ENCODE measurements at places on chromosomes 4 and X. TPM values are rescaled to one million over a fixed set of nuclear protein-coding genes. Genes with fewer than 3 reads are reported as not detected.

Gene FAM184B
- 0.05 TPM for total RNA-seq

GRCh38 chr4:10587697-10588096 is 96.9 kb downstream of the CLNK start:
- no peaks in the 10 kb centered on the region for H3K27me3 ChIP-seq
- peaks cover 27% of the 10 kb centered on the region for H3K4me1 ChIP-seq
- H3K36me3 ChIP-seq, result no peaks in the 10 kb centered on the region
- no peak for DNase-seq
- no peak overlapping the region for H3K4me3 ChIP-seq
- no peak overlapping the region for H3K27ac ChIP-seq

GRCh38 chr4:12712648-12713339 is 771.3 kb downstream of the RAB28 start:
- H3K27ac ChIP-seq, result no peak overlapping the region
- DNase-seq, result no peak
- H3K4me1 ChIP-seq, result no peaks in the 10 kb centered on the region
- peaks cover under 1% of the 10 kb centered on the region for H3K27me3 ChIP-seq
- H3K36me3 ChIP-seq, result no peaks in the 10 kb centered on the region

GRCh38 chrX:138771047-138771446 is 59.5 kb upstream of the FGF13 start:
- no peak overlapping the region for H3K27ac ChIP-seq
- H3K36me3 ChIP-seq, result no peaks in the 10 kb centered on the region
- DNase-seq, result no peak
- no peaks in the 10 kb centered on the region for H3K4me1 ChIP-seq
- H3K4me3 ChIP-seq, result no peak overlapping the region

GRCh38 chr4:4870576-4871241 is 11.2 kb downstream of the MSX1 start:
- H3K36me3 ChIP-seq, result no peaks in the 10 kb centered on the region
- peaks cover 70% of the 10 kb centered on the region for H3K27me3 ChIP-seq
- DNase-seq, result no peak
- H3K4me3 ChIP-seq, result no peak overlapping the region
- H3K27ac ChIP-seq, result no peak overlapping the region
- peaks cover 27% of the 10 kb centered on the region for H3K4me1 ChIP-seq

- no peaks in the 10 kb centered on the region for H3K27me3 ChIP-seq
- no peak overlapping the region for H3K4me3 ChIP-seq
Observed at GRCh38 chrX:49082271-49082871, 2.7 kb upstream of the WDR45 start.

Gene RHOH
- 183 TPM for total RNA-seq

Gene MSN
- 352 TPM for total RNA-seq

GRCh38 chr4:151908734-151909497 is 148.1 kb upstream of the GATB start:
- H3K27ac ChIP-seq, result no peak overlapping the region
- H3K27me3 ChIP-seq, result no peaks in the 10 kb centered on the region
- H3K4me1 ChIP-seq, result peaks cover 6% of the 10 kb centered on the region
- H3K36me3 ChIP-seq, result no peaks in the 10 kb centered on the region

Gene NIPAL1
- total RNA-seq, result 0.73 TPM

Gene CWH43
- not detected for total RNA-seq

DNA sequence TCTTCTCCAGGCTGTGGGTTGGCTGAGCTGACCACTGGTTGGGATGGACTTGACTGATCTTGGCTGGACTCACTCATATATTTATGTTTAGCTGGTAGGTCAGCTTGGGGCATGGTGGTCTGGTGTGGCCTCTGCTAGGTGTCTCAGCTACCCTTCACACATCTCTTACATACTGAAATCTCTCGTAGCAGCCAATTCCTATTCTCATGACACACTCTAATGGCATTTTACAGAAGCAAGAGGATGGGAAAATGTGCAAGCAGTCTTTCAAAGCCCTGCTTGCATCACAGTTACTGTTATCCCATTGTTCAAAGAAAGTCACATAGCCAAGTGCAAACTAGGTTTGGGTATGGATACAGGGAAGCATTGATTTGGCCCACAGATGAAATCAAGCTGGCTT is 55.5 kb upstream of the PCDH18 start:
- DNase-seq, result no peak
- H3K4me3 ChIP-seq, result no peak overlapping the region
- H3K27me3 ChIP-seq, result no peaks in the 10 kb centered on the region
- no peaks in the 10 kb centered on the region for H3K36me3 ChIP-seq
- no peaks in the 10 kb centered on the region for H3K4me1 ChIP-seq

GRCh38 chr4:146638786-146639505 is at the start of gene POU4F2:
POU4F2 (plus strand) TSS chr4:146638893; CDS start chr4:146639141, 248 bp downstream.
- H3K27ac ChIP-seq, result no peak within 1 kb of the TSS
- H3K4me3 ChIP-seq, result peak within 1 kb of the TSS; percentile 17
- H3K36me3 ChIP-seq, result no peaks in the 10 kb centered on the region
- H3K4me1 ChIP-seq, result peaks cover 13% of the 10 kb centered on the region

- H3K4me3 ChIP-seq, result no peak overlapping the region
- peaks cover 10% of the 10 kb centered on the region for H3K4me1 ChIP-seq
- no peak overlapping the region for H3K27ac ChIP-seq
- DNase-seq, result no peak
Observed at GRCh38 chr4:37847311-37847884, 20.9 kb downstream of the PGM2 start.

DNA sequence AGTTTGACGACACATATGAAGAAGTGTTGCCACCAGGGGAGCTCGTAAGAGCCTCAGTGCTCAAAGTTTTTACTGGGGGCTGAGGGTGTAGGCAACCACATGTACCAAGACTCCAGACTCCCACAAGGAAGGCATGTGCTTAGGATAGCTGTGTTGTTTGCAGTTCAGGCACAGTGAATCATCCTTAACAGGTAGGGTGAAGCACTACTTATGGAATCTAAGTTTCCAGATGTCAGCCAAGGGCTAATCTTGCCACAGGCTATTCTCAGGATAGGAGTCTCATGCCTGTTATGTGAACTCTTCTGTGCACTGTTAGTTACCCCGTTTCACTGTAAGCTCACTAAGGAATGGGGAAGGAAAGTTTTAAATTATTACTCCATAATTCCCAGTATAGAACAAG is 202.6 kb downstream of the TMA16 start:
- H3K27me3 ChIP-seq, result peaks cover 5% of the 10 kb centered on the region
- H3K36me3 ChIP-seq, result no peaks in the 10 kb centered on the region
- H3K4me1 ChIP-seq, result no peaks in the 10 kb centered on the region
- no peak overlapping the region for H3K27ac ChIP-seq

DNA sequence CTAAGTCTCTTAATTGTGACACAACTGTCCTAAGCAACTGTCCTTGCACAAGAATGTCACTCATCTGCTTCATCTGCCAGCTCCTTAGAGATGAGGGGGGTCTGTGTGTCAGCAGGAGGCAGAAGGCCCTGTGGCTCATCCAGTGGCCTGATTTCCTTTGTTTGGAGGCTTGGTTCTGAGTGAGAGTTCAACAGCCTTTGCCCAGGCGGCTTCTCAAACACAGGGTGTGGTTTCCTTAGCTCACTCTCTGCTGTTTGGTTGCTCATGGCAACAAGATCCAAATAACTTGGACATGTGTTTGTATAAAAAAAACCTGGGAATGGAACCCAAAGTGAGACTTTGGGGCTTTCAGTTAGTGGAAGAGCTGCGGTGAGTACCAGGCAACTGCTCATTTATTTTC is 46.6 kb downstream of the MAP7D3 start:
- H3K27me3 ChIP-seq, result no peaks in the 10 kb centered on the region
- no peak overlapping the region for H3K27ac ChIP-seq
- no peaks in the 10 kb centered on the region for H3K36me3 ChIP-seq
- peaks cover 14% of the 10 kb centered on the region for H3K4me1 ChIP-seq
- DNase-seq, result no peak
- no peak overlapping the region for H3K4me3 ChIP-seq

Gene NHSL2
- 0.29 TPM for total RNA-seq

- DNase-seq, result no peak
- no peak overlapping the region for H3K27ac ChIP-seq
- no peaks in the 10 kb centered on the region for H3K27me3 ChIP-seq
- peaks cover 17% of the 10 kb centered on the region for H3K4me1 ChIP-seq
Observed at GRCh38 chrX:118207831-118208453, 91.3 kb upstream of the KLHL13 start.

DNA sequence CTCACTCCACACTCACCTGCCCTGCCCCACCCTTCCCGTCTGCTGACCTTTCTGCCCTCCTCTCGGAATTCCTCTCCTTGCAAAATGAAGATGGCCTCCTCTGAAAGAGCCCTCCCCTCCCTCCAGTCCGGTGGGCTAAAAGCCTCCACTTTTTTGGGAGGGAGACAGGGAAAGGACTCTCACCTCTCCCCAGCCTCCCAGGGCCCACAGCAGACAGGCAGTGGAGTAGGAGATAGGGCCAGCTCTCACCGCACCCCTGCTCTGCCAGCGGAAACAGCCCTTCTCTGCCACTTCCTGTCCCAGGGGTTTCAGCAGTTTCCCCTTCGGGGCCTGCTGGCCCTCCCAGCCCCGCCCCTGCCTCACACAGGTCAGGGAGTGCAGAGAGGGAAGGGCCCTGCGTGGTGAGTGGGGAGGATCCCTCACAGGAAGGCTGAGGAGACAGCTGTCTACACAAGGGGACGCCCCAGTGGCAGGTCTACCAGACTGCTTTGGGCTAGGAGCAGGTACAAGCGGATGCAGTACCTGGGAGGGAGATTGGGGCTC is 18.2 kb downstream of the ELF4 start:
- H3K27ac ChIP-seq, result peak overlapping the region; percentile 94
- H3K4me1 ChIP-seq, result peaks cover 61% of the 10 kb centered on the region
- DNase-seq, result peak; percentile 56
- H3K27me3 ChIP-seq, result no peaks in the 10 kb centered on the region

Gene CXorf49
- not detected for total RNA-seq

DNA sequence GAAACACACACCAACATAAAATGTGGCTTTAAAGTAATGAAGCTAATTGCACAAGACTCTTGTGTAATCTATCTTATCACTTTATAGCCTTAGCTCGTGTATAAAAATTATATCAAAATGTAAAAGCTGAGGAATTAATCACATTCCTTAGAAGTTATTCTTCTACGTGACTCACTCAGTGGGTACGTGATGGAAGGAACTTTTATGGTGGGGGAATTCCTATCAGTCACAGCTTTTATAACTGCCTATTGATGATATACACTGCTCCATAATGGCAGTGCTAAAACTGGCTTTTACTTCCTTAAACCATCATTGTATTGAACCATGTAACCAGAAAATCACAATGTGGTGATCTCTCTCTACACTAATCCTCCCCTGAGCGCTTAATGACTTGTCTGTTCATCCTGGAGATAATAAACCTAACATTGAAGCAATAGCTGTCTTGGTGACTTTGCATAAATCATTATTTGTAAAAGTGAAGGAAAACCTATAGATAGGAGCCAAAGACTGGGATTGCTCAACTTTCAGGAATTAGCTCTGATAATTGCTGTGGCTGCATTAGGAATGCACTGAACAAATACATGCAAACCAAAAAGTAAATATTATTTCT is 276.7 kb downstream of the GBA3 start:
- DNase-seq, result no peak
- H3K36me3 ChIP-seq, result no peaks in the 10 kb centered on the region
- no peak overlapping the region for H3K27ac ChIP-seq
- H3K27me3 ChIP-seq, result no peaks in the 10 kb centered on the region
- no peak overlapping the region for H3K4me3 ChIP-seq
- H3K4me1 ChIP-seq, result no peaks in the 10 kb centered on the region

Gene GRIA3
- total RNA-seq, result not detected

DNA sequence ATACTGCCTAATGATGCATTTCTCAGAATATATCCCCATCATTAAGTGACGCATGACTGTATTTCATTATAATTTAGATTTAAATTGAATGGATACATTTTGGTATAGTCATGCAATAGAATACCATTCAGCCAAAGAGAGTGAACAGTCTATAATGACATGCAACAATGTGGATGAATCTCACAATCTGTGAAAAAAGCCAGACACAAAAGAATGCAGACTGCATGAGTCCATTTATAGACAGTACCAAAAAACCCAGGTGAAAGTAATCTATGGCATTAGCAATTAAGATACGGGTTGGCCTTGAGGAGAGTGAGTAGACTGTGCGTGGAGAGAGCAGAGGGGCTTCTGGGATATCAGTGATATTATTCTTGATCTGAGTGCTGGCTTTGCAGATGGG is 239.7 kb upstream of the PGRMC2 start:
- H3K4me3 ChIP-seq, result no peak overlapping the region
- no peak for DNase-seq
- H3K36me3 ChIP-seq, result no peaks in the 10 kb centered on the region
- no peaks in the 10 kb centered on the region for H3K4me1 ChIP-seq
- H3K27ac ChIP-seq, result no peak overlapping the region

- H3K27me3 ChIP-seq, result peaks cover 13% of the 10 kb centered on the region
- no peak overlapping the region for H3K27ac ChIP-seq
- no peak for DNase-seq
- H3K36me3 ChIP-seq, result no peaks in the 10 kb centered on the region
- peaks cover 24% of the 10 kb centered on the region for H3K4me1 ChIP-seq
Observed at GRCh38 chr4:42391981-42392380, 5.3 kb upstream of the SHISA3 start.

Gene GLRB
- not detected for total RNA-seq

Gene ADAD1
- not detected for total RNA-seq

Gene STATH
- not detected for total RNA-seq

DNA sequence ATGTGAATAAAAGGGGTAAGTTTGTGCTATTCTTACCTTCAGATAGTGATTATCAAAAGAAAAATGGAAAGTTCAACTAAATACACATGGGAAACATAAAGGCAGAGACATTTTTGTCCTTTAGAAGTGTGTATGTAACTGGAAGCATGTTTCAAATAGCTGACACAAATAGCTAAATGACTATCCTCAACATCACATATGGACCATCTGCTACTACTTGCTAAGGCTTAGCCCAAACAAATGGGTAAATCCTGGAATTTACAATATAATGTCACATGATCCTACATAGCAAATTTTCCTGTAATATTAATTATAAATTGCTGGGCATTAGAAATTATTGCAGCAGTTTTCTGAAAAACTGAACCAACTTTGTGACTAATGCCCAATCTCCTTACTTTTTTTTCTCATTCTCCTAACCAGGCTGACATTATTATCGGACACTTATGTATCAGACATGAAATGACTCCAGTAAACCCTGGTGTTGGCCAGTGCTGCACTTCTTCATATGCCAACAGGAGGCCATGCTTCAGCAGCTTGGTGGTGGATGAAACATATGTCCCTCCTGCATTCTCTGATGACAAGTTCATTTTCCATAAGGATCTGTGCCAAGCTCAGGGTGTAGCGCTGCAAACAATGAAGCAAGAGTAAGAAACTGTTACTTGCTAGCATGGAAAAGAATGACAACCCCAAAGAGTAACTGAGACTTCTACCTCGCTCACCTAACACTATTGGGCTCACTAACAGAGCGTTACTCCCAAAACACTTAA is 16.1 kb downstream of the AFP start:
- no peak for DNase-seq
- no peak overlapping the region for H3K4me3 ChIP-seq
- H3K36me3 ChIP-seq, result no peaks in the 10 kb centered on the region
- H3K27ac ChIP-seq, result no peak overlapping the region
- H3K4me1 ChIP-seq, result no peaks in the 10 kb centered on the region
- H3K27me3 ChIP-seq, result peaks cover 21% of the 10 kb centered on the region

DNA sequence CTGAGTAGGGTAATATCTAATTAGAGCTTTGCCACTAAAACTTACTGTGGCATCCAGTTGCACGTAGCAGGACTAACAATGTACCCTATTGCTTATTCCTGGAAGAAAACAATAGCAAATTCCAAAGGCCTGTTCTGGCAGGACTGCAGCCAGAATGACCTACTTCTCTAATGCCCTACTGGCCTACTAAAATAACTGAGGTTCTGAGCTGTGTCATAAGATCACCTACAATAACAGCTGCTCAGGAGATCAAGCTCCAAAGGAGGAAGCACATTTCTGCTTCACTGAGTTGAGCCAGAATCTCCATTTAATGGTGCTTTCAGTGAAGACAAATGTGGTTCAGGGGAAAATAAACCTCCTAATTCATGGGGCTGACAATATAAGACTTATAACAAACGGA is 42.2 kb upstream of the CXCL8 start:
- H3K4me1 ChIP-seq, result no peaks in the 10 kb centered on the region
- DNase-seq, result no peak

- no peak overlapping the region for H3K4me3 ChIP-seq
Observed at GRCh38 chrX:143058120-143058519, 32.4 kb downstream of the SPANXN4 start.

Gene ZMAT1
- 19.8 TPM for total RNA-seq
